ENCODE measurements at places on chromosomes 1 and 21. TPM values are rescaled to one million over a fixed set of nuclear protein-coding genes. Genes with fewer than 3 reads are reported as not detected.

KCNC4 gene
- 22.1 TPM for total RNA-seq

- no peak for DNase-seq
Measured at GRCh38 chr1:109922326-109922725, 11.7 kb downstream of the CSF1 start.

CFHR1 gene
- 2.3 TPM for total RNA-seq

TOR1AIP1 gene
- 53.5 TPM for total RNA-seq

GRCh38 chr21:15820852-15821379 is 91.1 kb downstream of the USP25 start:
- DNase-seq: no peak

GRCh38 chr1:211701733-211702132 is 26.3 kb upstream of the NEK2 start:
- no peak for DNase-seq

DNA sequence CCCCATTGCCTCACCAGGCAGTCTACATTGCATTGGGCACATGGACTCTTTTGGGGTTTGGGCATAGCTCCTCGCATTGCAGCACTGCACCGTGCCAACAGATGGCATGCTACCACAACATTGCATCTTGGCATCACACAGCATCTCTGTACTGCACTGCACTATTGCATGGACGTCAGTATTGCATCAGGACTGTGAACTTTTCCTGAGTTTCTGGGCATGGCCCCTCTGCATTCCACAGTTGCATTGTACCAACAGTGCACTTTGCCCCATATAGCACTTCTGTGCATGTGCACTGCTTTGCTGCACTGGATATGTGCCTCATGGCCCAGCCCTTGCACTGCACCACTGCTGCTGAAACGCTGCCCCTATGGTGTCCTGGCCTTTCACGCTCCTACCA is 9.6 kb downstream of the PTPRU start:
- DNase-seq: no peak

DAB1 gene
- 0.43 TPM for total RNA-seq

DNA sequence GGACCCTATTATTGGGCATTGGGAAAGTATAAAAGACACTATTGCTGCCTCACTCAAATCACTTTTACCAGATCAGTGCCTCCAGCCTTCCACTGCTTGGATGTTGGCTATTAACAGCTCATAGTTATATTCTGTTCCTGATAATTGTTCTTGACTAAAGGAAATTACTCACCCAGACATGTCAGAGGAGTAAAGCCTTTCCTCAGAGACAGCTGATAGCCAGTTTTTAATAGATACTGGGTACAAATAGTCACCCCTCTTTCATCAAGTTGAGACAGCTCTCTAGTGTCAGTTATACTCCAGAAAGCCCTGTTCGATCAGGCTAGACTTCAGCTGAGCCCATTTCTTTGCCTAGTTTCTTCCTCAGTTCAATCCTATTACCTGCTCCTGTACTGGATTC is 876.1 kb upstream of the B3GALT2 start:
- no peak for DNase-seq

DNA sequence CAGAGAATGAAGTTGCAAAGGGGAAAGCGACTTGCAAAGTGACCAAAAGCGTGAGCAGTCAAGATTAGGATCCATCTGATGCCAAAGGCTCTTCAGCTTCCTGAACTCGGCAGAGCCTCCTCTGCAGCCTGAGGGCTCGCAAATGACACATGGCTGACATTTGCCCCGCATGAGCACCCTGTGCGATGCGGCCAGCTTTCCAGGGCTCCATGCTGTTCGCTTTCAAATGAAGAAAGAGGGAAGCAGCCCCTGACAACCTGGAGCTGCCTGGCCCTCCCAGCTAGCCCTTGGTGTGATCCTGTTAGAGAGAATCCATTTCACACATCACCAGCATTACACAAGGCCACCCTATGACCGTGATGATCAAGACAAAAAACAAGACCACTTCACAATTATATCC is 20.2 kb upstream of the FAM131C start:
- DNase-seq: no peak

VCAM1 gene
- total RNA-seq: 577 TPM

MAP3K21 gene
- total RNA-seq: 4.6 TPM

GRIK3 gene
- 0.12 TPM for total RNA-seq

GRCh38 chr1:61158591-61158990 is 76.2 kb downstream of the NFIA start:
- DNase-seq: no peak

- DNase-seq: no peak
Measured at GRCh38 chr1:220556641-220557040, 28.7 kb downstream of the MARK1 start.

LCE3D gene
- total RNA-seq: not detected

- no peak for DNase-seq
Measured at GRCh38 chr1:35190784-35191183, 2.2 kb downstream of the SFPQ start.

DNA sequence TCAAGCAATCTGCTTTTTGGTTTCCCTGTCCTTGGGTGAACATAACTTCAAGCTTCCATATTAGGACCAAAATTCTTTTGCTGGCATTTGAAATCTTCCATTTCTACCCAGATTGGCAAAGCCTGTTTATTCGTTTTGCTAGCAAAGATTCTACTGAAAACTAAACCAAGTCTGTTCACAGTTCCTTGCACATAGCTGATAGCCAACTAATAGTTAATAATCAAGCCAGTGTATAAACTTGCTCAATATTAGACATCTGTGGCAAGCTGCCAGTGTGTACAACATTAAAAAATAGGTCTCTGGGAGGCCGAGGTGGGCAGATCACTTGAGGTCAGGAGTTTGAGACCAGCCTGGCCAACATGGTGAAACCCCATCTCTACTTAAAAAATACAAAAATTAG is 6.3 kb downstream of the APP start:
- DNase-seq: no peak

DNA sequence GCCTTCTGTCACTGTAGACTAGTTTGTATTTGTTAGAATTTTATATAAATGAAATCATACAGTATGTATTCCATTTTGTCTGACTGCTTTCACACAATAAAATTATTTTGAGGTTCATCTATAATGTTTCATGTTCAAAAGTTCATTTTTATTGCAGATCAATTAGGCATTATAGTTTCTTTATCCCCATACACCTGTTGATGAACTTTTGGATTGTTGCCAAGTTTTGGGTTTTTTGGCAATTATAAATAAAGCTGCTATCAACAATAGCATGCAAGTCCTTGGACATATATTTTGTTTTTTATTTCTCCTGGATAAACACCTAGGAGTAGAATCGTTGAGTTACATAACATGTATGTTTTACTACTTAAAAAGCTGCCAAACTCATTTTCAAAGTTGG is 47.1 kb upstream of the FAM3B start:
- DNase-seq: no peak

DIO1 gene
- total RNA-seq: 0.85 TPM

GRCh38 chr1:23273450-23274133 is 56.3 kb upstream of the HTR1D start:
- DNase-seq: no peak

RGS8 gene
- not detected for total RNA-seq

Data from spleen (tissue), 13 donors.